ENCODE measurements at places on chromosomes 6 and 20.

DNA sequence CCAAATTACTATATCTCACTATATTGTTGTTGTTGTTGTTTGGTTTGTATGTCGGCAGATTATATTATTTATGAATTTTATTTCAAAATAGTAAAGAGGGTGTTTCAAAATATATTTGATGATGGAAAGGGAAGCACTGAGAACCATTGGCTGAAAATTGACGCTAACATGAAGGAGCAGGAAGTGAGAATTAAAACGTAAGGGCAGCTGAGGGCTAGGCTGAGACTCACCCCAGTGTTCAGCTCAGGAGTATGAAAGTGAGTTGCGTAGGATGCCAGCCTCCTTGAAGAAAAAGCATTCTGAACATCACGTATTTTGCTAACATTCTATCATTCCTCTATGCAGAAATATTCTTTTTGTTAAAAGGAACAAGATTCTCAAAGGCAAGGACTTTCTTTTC, 10.7 kb upstream of the IPCEF1 start:
- H3K4me1 ChIP-seq, result no peaks in the 10 kb centered on the region
- H3K27me3 ChIP-seq, result peaks cover 5% of the 10 kb centered on the region
- DNase-seq, result no peak
- no peak overlapping the region for H3K27ac ChIP-seq
- no peaks in the 10 kb centered on the region for H3K36me3 ChIP-seq

DNA sequence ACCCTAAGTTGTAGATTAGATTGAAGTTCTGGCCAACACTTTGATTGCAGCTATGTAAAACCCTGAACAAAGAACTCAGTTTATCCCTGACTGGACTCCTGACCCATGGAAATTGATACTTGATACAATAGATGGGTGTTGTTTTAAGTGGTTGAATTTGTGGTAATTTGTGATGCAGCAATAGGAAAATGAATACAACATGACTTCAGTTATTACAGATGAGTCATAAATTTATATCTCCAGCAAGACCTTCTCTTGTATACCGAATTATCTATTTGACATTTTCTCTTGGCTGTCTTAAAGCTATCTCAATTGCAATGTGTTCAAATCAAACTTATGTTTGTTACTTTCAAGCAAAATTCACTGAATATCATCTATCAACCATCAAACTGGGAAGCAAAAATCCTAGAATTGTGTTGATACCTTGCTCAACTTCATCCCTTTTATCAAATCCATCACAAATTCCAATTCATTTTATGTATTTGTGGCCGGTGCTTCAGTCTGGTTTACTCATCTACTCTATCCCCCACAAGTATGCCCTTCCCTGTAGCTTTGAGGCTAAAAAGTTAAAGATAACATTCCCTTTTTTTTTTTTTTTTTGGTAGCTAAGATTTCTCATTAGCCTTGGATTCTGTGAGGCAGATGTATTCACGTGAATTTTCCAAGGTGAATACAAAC, 129.4 kb upstream of the CENPW start:
- H3K4me1 ChIP-seq, result no peaks in the 10 kb centered on the region
- no peaks in the 10 kb centered on the region for H3K36me3 ChIP-seq
- H3K27ac ChIP-seq, result no peak overlapping the region
- H3K27me3 ChIP-seq, result no peaks in the 10 kb centered on the region

- no peak for DNase-seq
- no peaks in the 10 kb centered on the region for H3K4me1 ChIP-seq
- no peaks in the 10 kb centered on the region for H3K36me3 ChIP-seq
- no peak overlapping the region for H3K27ac ChIP-seq
- H3K4me3 ChIP-seq, result no peak overlapping the region
Measured at GRCh38 chr6:140732155-140732554, 1357.7 kb upstream of the CITED2 start.

DNA sequence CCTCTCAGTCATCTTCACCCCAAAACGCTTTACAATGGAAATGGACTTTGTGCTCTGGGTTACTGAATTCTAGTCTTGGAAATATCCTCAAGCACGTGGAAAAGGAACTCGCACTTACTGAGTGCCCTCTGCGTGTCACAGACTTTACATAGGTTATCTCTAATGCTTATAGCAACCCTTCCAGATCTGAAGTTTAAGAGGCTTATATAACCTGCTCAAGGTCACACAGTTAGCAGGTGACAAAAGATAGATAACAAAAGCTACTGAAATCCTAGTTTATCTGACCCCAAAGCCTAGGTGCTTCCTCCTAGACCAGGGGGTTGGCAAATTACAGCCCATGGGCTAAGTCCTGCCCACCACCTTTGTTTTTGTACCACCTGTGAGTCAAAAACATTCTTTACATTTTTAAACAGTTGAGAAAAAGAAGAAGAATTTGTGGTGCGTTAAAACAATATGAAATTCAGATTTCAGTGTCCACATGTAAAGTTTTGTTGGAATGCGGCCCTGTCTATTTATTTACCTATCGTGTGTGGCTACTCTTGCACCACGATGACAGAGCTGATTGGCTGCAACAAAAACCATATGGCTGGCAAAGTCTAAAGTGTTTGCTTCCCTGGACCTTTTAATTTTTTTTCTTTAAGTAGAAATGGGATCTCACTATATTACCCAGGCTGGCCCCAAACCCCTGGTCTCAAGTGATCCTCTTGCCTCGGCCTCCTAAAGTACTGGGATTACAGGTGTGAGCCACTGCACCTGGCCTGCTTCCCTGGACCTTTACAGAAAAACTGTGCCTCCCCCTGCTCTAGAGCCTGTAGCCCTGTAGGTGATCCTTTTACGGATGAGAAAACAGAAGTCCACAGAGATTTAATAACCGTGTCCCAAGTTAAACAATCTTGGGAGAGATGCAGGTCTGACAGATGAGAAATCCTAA, 110.2 kb upstream of the RREB1 start:
- no peaks in the 10 kb centered on the region for H3K27me3 ChIP-seq
- H3K36me3 ChIP-seq, result no peaks in the 10 kb centered on the region
- no peak overlapping the region for H3K4me3 ChIP-seq
- no peak for DNase-seq
- H3K4me1 ChIP-seq, result no peaks in the 10 kb centered on the region
- H3K27ac ChIP-seq, result no peak overlapping the region

DNA sequence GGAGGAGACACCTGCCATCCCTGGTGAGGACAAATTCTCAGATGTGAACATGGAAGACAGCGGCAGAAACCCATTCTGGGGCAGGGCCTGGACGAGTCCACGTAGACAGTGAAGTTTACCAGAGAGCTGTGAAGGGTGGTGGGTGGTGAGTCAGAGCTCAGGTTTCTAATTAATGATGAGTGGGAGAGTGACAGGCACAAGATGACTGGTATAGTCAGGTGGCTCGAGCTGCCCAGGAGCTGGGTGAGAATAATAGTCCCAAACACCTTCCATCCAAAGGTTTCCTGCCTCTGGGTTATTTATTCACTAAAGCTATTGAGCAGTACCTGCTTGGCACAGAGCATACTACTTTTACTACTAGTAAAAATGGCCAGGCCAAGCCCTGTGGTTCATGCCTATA, 6.0 kb downstream of the TLDC2 start:
- no peaks in the 10 kb centered on the region for H3K36me3 ChIP-seq
- no peak overlapping the region for H3K27ac ChIP-seq
- no peak for DNase-seq

- no peaks in the 10 kb centered on the region for H3K27me3 ChIP-seq
- no peak for DNase-seq
- H3K36me3 ChIP-seq, result peaks cover 3% of the 10 kb centered on the region
- peaks cover 9% of the 10 kb centered on the region for H3K4me1 ChIP-seq
Measured at GRCh38 chr6:152267967-152268845, 369.0 kb downstream of the SYNE1 start.

DNA sequence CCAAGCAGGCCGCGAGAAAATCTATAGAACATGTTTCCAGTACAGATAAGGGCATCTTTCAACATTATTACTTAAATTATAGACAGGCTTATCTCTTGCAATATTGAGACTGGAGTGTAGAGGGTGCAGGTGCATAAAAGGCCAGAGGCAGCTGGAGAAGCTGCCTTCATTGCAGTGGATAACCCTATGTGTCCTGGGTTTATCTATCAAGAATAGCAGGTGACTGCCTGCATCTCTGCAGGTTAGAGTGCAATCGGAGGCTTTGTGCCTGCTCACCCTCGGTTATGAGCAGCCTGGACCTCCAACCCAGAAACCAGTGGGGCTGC, 28.7 kb upstream of the ECI2 start:
- H3K4me1 ChIP-seq, result no peaks in the 10 kb centered on the region
- no peaks in the 10 kb centered on the region for H3K36me3 ChIP-seq
- H3K27ac ChIP-seq, result no peak overlapping the region
- no peaks in the 10 kb centered on the region for H3K27me3 ChIP-seq
